ENCODE measurements at places on chromosomes 7 and 10.

GRCh38 chr10:14547816-14548215 lies 217.1 kb upstream of the FRMD4A start:
- peaks cover 51% of the 10 kb centered on the region for H3K36me3 ChIP-seq
- peaks cover 17% of the 10 kb centered on the region for H3K4me1 ChIP-seq
- no peaks in the 10 kb centered on the region for H3K27me3 ChIP-seq
- H3K27ac ChIP-seq: no peak overlapping the region
- no peak overlapping the region for H3K4me3 ChIP-seq
- no peak for DNase-seq

DNA sequence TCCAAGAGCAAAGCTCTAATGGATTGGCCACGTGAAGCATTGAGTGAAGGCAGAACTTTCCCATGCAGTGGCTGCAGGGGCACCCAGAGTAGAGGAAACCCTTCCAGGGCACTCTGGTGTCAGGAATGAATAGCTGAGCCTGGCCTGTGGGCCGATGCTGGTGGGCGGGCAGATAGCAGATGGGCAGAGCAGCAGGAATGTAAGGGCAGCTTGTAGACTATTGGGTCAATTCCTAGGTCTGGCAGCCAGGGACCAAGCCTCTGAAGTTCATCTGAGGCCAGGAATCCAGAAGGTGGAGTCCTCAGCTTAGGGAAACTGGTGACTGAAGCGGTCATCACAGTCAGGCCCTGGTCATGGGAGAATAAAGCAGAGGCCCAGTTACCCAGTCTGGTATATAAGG lies 115.4 kb downstream of the TMEM178B start:
- no peaks in the 10 kb centered on the region for H3K4me1 ChIP-seq
- H3K36me3 ChIP-seq: no peaks in the 10 kb centered on the region
- DNase-seq: no peak
- H3K4me3 ChIP-seq: no peak overlapping the region
- peaks cover 3% of the 10 kb centered on the region for H3K27me3 ChIP-seq

DNA sequence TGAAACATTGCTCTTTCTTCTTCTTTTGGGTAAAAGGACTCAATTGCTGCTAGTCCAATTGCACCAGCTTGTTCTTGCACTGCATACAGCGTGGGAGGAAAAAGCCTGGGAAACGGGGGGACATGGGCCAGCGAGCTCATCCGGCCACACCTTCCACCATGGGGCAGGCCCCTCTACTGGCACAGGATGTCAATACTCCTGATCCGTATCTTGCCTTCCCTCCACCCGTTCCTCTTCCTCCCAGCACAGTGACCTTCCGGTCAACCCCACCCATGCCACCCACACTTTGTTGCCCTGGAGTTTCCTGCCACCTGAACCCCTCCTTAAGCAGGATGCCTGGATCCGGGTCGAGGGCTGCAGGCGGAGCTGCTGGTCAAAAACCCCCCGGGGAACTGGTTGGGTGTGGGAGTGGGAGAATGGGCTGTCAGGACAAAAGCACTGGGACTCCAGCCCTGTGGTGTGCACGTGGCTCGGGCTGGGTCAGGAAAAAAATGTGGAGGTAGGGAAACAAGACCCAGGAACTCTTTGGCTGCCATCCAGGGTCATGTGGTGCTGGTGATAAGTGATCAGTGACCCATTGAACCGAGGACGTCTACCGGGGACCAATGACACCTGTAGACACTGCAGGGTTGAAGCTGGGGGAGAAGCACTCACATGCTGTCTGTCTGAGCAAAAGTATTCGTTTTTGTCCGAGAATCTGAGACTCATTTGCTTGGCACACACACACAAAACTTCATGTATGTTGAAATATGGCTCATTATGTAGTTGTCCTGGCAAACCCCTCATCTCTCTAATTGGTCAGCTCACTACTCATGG lies 8.1 kb downstream of the IL2RA start:
- peak overlapping the region; percentile 93 for H3K27ac ChIP-seq
- H3K4me1 ChIP-seq: peaks cover 59% of the 10 kb centered on the region

DNA sequence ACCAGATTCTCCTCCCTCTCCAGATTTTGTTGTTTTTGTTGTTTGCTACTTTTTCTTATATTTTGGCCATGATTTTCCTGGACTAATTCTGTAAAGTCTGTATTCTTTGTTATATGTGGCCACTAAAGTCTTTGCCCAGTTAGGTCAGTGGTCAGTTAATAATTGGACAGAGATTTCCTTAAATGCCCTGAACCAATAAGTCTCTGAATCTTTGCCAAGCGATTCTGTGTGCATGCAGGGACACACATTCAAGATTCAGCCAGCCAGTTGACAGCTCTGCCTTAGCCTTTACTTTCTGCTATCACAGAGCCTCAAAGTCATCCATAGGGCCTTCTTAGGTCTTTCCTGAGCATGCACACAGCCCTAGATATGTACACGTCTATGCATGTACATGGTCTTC lies 11.0 kb upstream of the COL17A1 start:
- H3K36me3 ChIP-seq: no peaks in the 10 kb centered on the region
- no peak overlapping the region for H3K27ac ChIP-seq
- H3K4me1 ChIP-seq: no peaks in the 10 kb centered on the region
- no peak for DNase-seq
- peaks cover 3% of the 10 kb centered on the region for H3K27me3 ChIP-seq

GRCh38 chr7:133699386-133699785 lies 427.8 kb upstream of the LRGUK start:
- H3K4me1 ChIP-seq: no peaks in the 10 kb centered on the region
- no peak overlapping the region for H3K27ac ChIP-seq
- no peak overlapping the region for H3K4me3 ChIP-seq
- no peaks in the 10 kb centered on the region for H3K36me3 ChIP-seq
- H3K27me3 ChIP-seq: no peaks in the 10 kb centered on the region

DNA sequence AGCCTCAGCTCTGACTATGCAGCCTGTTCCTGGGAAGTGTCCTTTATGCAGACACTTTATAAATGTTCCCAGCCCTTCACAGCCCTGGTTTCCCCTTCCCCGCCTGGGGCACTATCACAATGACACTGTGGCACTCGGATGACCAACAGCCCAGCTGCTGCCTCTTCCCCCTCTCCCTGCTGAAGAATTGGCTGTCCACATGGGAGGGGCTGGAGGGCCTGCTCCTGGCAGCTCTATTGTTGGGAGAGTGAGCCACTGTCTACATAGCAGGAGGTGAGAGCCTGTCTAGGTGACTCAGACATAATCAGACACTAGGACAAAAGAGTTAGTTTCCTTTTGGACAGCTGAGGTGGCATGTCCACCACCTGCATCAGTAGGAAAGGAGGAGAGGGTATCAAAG lies 437.5 kb downstream of the PLXNA4 start:
- H3K27ac ChIP-seq: no peak overlapping the region
- no peaks in the 10 kb centered on the region for H3K36me3 ChIP-seq
- H3K4me1 ChIP-seq: no peaks in the 10 kb centered on the region
- no peak for DNase-seq
- H3K27me3 ChIP-seq: peaks cover 8% of the 10 kb centered on the region
- no peak overlapping the region for H3K4me3 ChIP-seq

- H3K4me3 ChIP-seq: no peak overlapping the region
- H3K27me3 ChIP-seq: no peaks in the 10 kb centered on the region
- peaks cover 12% of the 10 kb centered on the region for H3K4me1 ChIP-seq
- no peak overlapping the region for H3K27ac ChIP-seq
- DNase-seq: no peak
Measured at GRCh38 chr10:59873896-59874295, 32.5 kb downstream of the CCDC6 start.

- H3K27me3 ChIP-seq: no peaks in the 10 kb centered on the region
- H3K4me3 ChIP-seq: no peak overlapping the region
- no peaks in the 10 kb centered on the region for H3K36me3 ChIP-seq
- no peaks in the 10 kb centered on the region for H3K4me1 ChIP-seq
- no peak overlapping the region for H3K27ac ChIP-seq
Measured at GRCh38 chr10:73076360-73077183, 20.1 kb downstream of the P4HA1 start.

- DNase-seq: no peak
- H3K36me3 ChIP-seq: no peaks in the 10 kb centered on the region
- H3K27me3 ChIP-seq: no peaks in the 10 kb centered on the region
- no peaks in the 10 kb centered on the region for H3K4me1 ChIP-seq
- no peak overlapping the region for H3K27ac ChIP-seq
Measured at GRCh38 chr7:111380945-111381344, 181.3 kb downstream of the IMMP2L start.

DNA sequence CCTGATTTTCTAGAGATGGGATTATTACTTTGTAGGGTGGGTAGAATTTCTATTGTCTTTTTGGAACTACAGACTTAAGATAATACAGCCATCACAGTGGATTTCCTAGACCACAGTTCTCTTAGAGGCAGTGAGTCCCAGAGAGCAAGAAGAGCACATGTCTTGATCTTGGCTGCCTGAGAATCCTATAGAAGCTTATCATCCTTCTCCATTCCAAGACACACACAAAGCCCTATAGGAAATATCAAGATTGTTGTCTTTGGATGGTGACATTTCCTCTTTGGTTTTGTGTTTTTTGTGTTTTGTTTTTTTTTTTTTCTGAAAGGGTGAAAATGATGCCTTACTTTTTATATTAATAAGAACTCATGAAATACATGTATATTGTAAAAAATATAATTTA lies 143.1 kb downstream of the AHR start:
- H3K36me3 ChIP-seq: no peaks in the 10 kb centered on the region
- H3K27me3 ChIP-seq: no peaks in the 10 kb centered on the region
- DNase-seq: no peak

DNA sequence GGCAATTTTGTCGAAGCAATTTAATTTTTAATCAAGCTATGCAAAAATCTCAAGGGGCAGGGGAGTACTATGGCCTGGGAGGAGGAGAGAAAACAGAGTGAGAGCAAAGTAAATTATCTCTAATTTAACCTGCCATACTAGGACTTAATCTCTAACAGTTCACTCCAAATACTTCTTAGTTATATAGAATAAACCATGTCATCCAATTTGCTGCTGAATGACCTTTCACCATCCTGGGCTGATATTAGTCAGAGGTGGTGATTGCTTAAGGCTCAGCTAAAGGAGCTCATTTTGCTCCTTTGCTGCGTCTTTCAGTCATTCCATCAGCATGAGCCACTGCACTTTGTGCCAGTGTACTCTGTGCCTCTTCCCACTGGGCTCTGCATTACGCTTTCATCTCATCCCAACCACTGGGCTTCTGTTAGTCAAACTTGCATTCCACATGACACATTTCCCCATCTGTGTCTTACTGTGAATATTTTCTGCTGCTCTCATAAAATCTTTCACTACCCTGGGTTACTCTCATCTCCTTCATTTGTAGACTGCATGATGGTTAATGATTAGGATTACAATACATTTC lies 84.3 kb downstream of the CD36 start:
- DNase-seq: no peak
- no peaks in the 10 kb centered on the region for H3K36me3 ChIP-seq
- H3K27ac ChIP-seq: no peak overlapping the region
- no peaks in the 10 kb centered on the region for H3K27me3 ChIP-seq
